ENCODE measurements at places on chromosomes 7 and 10.

DNA sequence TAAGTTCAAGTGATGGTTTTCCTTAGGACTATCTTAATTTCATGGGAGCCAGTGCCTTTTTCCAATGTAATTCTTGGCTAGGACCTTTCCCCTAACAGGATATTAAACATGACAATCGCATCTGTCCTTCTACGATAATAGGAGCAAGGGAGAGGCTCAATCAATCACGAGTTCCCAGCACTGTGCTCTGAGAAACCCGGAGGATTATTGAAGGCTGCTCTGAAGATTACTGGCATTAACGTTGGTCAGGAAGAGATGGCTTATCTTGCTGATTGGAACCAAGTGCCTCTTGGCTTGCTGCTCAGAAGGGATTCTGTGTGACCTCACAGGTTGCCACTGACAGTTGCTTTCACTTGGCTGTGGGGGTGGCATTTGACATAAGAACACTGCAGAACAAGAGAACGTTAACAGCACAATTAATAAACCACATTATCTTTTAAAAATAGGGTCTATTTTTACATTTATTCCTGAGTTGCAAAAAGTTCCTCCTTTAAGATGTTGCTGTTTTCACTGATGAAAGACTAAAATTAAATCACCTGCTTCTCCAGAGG is 252.1 kb upstream of the TAC1 start:
- no peak for DNase-seq

GRCh38 chr7:18753972-18754610 is 258.5 kb downstream of the HDAC9 start:
- DNase-seq = no peak

- DNase-seq = no peak
Measured at GRCh38 chr7:646487-646886, 80.0 kb upstream of the DNAAF5 start.

DNA sequence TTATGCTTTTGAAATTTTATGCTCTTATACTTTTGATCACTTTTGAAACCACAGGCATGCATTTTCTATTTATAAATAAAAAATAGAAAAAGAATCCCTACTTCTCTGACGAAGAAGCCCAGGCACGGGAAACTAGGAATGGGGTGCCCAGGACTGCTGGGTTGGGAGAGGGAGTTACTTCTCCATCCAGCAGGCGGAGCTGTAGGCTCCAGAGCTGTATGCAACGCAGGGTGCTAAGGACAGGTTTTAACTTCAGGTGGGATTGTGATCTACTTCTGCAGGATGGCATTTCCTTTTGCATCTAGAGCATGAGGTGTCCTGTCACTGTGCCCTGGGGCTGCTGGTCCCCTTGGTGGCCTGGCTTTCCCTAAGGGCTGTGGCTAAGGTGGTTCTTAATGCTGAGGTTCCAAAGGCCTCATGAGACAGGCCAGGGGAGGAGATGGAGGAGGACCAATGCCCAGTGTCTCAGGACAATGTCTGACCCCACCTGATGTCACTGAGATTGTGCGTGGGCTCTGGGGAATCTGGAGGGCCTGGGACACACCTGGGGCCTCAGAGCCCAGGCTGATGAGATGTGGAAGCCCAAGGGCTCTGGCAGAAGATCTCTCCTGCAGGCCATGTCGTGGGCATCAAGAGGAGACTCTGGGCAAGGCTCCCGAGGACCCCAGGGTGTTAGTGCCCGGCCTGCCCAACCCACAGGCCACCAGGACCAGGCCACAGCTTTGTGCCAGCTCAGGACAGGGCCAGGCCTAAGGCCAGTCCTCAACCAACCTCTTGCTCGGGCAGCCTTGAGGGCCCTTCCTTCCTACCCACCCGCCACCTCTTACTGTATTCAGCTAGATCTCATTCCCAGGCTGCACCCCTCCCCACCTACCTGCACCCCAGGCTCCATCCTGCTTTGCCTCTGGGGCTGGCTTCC is 507 bp downstream of the CCDC201 start:
- DNase-seq = no peak

GRCh38 chr7:118708741-118709140 is 484.2 kb downstream of the ANKRD7 start:
- DNase-seq = no peak

- no peak for DNase-seq
Measured at GRCh38 chr7:47538846-47539311, 43.0 kb downstream of the TNS3 start.

GRCh38 chr10:23190872-23191763 is 994 bp upstream of the PTF1A start:
- no peak for DNase-seq

GRCh38 chr7:84497873-84498272 is 303.3 kb upstream of the SEMA3A start:
- no peak for DNase-seq

- no peak for DNase-seq
Measured at GRCh38 chr7:111199643-111200042, 108.7 kb downstream of the LRRN3 start.

GRCh38 chr10:119029613-119030420 is at the start of gene NANOS1:
Gene NANOS1, plus strand, starts transcription at chr10:119029714. Its CDS starts 88 bp downstream, at chr10:119029802.
- DNase-seq = no peak

DNA sequence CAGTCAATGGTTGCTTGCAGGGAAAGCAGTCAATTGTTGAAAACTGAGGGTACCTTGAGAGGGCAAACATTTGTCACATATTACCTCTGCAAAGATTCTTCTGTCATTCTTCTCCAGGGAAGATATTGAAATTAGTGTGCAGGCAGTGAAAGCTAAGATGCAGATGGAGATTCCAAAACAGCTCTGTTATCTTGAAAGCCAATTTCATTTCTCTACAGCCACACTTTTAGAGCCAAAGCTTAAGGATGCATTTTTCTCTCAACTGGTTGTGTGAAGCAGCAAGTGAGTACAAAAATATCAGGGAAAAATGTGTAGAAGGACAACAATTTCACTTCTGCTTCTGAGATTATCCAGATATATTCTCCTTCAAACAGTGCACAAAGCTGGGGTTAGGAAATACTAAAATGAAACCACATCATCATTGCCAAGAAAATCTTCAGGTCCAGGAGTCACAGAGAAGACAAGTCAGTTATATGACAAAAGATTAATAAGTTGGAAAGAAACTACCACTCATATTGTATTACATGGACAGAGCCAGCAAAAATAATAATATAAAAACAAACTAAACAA is 16.3 kb downstream of the SGMS1 start:
- DNase-seq = no peak

GRCh38 chr10:15118615-15119014 is 21.5 kb downstream of the RPP38 start:
- DNase-seq = no peak

DNA sequence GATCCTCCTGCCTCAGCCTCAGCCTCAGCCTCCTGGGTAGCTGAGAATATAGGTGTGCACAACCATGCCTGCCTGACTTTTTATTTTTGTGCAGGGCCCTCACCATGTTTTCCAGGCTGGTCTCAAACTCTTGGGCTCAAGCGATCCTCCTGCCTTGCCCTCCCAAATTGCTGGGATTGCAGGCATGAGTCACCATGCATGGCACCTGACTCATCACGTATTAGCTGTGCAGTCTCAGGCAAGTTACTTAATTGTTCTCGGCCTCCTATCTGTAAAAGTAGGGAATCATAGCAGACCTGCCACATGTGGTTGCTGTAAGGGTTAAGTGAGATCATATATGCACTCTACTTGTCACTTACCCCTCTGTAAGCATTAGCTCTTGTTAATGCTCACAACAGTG is 117.2 kb downstream of the ANLN start:
- DNase-seq = no peak

DNA sequence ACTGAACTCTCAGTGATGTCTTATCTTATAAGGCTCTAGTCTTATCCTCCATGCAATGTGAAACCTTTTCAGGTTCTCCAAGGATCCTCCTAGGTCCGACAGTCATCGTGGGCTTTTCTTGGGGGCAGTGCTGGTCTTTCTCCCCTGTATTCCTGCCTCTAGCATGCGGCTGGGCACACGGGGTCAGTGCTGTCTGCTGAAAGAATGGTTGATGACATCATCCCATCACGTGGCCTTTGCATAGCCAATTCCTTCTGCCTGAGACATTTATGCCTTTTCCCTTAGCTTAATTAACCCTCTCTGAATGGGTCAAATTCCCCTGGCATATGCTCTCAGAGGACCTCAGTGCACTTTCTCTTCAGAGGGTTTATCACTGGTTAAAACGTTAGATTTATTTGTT is 27.0 kb upstream of the KCNK18 start:
- DNase-seq = no peak

GRCh38 chr7:24840563-24840962 is 83.3 kb upstream of the GSDME start:
- no peak for DNase-seq

GRCh38 chr10:106625751-106626150 is 538.8 kb downstream of the SORCS1 start:
- no peak for DNase-seq

- DNase-seq = no peak
Measured at GRCh38 chr7:73820013-73820412, 10.8 kb upstream of the CLDN4 start.

DNA sequence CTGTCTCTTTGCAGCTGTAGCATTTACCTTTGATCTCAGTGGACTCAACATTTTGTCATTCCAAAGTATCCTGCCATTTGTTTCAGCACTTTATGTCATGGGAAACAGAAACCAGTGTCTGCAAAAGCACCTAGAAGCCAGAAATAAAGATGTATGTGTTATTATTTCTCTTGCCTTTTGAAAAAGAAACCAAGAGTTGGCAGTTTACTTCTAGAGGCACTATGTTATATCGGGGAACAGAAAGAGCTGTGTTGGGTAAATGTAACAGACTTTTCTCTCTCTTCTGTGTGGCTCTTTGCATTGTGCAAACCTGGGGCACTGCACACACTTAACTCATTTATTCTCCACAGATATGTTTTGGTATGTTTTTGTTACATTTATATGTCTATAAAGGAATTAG is 36.7 kb downstream of the ZNF138 start:
- DNase-seq = no peak

DNA sequence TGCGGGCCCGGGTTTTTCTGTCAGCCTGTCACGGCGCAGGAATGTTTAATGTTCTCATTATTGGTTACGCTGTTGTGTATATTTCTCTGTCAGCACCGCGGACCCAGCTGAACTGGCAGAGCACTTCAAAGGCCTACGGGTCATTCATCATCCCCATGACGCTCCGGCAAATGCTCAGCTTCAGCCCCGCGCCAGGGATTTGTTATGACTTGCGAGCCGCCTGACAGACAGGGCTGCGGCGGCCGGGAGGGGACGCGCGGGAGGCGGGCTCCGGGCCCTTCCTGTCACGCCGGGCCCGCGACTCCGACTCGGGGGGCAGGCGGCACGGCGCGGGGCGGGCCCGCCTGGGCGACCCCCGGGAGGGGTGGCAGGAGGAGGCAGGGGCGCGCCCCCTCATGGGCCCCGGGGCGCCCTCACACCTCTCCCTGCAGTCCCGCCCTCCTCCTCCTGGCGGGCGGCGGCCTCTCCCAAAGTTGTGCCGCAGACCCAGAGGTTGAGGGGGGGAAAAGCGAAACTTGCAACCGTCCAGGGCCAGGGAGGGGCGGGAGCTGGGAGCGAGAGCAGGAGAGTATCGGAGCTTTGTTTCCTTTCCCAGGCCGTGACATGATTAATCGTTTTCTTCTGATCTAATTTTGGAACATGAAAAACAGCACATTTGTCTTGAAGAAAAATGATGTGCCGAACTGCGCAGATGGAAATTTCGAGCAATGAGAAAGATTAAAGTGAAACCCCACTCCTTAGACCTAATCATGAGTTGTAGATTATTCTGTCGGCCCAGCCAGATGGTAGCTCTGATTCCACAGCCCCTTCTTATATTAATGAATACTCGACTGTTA is 59.3 kb upstream of the COMTD1 start:
- DNase-seq = peak; percentile 45

DNA sequence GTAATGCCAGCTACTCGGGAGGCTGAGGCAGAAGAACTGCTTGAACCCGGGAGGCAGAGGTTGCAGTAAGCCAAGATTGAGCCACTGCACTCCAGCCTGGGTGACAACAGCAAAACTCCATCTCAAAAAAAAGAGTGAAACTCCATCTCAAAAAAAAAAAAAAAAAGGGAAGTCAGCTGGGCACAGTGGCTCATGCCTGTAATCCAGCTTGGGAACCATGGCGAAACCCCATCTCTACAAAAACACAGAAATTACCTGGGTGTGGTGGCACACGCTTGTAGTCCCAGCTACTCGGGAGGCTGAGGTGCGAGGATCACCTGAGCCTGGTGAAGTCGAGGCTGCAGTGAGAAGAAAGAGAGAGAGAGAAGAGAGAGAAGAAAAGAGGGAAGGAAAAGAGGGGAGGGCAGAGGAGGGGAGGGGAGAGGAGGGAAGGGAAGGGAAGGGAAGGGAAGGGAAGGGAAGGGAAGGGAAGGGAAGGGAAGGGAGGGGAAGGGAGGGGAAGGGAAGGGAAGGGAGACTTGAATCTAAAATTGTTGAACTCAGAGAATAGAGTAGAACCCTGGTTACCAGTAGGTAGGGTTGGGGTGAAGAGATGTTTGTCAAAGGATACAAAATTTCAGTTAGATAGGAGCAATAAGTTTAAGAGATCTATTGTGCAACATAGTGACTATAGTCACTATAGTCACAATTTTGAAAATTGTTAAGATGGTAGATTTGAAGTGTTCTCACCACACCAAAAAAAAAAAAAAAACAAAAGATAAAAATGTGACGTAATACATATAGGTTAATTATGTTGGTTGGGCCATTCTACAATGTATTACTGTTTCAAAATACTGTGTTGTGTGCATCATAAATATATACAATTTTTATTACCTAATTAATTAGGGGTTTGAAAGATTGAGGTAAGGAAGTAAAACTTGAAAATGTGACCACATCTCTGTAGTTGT is 2.5 kb downstream of the SLC16A9 start:
- DNase-seq = no peak

GRCh38 chr10:43793704-43794103 is 145.0 kb upstream of the ZNF32 start:
- DNase-seq = no peak

DNA sequence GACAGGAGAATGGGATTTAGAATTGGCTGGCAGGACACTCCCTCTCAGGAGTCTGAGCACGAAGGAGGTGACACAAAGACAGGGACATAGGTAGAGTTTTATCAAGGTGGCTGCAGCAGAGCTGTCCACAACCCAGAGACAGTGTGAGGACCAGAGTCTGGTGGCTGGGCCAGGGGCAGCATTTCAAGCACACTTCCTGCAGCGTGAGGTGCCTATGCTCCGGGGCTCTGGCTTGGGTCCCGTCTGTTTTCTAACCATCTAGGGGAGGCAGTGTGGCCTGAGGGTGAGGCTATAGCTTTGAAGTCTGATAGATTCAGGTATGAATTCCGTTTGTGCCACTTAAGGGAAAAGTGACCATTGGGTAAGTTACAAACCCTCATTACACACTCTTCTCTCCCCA is 222.7 kb upstream of the ZMIZ1 start:
- DNase-seq = no peak

DNA sequence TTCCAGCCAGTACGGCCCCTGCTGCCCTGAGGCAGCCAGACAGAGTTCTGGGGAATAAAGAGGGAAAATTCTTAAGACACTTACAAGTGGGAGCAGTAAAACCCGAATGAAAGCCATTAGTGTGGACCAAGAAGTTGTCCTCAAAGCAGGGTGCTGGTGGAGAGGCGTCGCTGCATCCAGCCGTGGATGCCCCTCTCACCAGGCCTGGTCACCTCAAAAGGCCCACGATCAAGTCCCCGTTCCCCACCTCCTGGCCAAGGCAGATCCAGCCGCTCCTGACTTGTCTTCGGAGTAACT is 656 bp downstream of the VSTM4 start:
- no peak for DNase-seq

GRCh38 chr7:69668339-69668870 is 70.1 kb downstream of the AUTS2 start:
- no peak for DNase-seq

- DNase-seq = no peak
Measured at GRCh38 chr10:60427709-60428386, 38.2 kb upstream of the ANK3 start.

GRCh38 chr7:105703207-105703930 is 122.1 kb upstream of the EFCAB10 start:
- no peak for DNase-seq
